CD8-positive, alpha-beta T cell (primary cell): ENCODE measurements at places on chromosomes 1 and 21.

DNA sequence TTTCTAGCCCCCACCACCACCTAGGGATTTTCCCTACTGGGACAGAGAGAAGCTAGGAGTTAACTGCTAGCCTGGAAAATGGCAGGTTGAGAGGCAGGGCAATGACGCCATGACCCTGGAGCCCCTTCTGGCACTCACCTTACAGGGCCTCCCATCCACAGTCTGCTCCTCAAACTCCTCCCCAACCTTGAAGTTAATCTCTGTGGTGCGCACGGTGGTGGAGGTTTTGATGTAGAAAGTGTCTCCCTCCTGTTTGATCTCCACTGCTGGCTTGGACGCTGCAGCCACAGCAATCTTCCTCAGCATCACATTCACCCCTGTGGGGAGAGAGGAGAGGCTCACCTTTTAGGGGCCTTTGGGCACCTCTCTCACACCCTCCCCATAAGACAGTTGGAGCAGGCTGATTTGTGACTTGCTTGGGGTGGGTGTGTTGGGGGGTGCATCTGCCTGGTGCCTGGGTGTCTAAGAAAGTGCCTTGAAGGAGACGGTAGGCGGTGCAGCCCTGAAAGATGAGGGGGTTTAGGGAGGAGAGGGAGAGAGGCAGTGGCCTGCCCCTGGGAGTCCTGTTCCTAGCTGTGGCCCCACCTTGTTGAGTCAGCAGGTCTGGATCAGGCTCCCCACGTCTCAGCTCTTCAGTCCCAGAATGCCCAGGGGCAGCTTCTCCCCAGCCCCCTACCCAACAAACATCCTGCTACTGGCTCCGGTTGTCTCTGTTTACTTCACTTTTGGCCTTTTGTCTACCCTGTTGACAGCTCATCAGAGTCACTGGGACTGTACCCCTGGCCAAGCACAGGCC, 4.4 kb downstream of the CRABP2 start:
- DNase-seq = no peak

DNA sequence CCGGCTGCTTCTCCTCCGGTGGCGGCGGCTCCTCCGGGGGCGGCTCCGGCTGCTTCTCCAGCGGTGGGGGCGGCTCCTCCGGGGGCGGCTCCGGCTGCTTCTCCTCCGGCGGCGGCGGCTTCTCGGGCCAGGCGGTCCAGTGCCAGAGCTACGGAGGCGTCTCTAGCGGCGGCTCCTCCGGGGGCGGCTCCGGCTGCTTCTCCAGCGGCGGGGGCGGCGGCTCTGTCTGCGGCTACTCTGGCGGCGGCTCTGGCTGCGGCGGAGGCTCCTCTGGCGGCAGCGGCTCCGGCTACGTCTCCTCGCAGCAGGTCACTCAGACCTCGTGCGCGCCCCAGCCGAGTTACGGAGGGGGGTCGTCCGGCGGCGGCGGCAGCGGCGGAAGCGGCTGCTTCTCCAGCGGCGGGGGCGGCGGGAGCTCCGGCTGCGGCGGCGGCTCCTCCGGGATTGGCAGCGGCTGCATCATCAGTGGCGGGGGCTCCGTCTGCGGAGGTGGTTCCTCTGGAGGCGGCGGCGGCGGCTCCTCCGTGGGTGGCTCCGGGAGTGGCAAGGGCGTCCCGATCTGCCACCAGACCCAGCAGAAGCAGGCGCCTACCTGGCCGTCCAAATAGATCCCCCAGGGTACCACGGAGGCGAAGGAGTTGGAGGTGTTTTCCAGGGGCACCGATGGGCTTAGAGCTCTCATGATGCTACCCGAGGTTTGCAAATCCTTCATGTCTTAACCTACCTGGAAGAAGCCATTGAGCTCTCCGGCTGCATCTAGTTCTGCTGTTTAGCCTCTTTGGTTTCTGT, 2.0 kb downstream of the LORICRIN start:
- DNase-seq = peak; percentile 33

DNA sequence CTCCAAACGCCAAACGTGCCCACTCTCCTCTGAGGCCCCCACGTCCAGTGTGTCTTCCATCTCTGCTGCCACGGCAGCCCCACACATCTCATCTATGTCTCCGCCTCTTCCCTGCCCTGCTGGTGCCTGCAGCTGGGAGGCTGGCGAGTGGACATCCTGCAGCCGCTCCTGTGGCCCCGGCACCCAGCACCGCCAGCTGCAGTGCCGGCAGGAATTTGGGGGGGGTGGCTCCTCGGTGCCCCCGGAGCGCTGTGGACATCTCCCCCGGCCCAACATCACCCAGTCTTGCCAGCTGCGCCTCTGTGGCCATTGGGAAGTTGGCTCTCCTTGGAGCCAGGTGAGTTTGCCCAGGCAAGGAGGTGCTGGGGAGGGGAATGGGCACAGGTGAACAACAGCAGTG, 8.6 kb downstream of the ADAMTSL4 start:
- DNase-seq = no peak

- DNase-seq = no peak
These were observed 1.4 kb upstream of the HEYL start for GRCh38 chr1:39640861-39641260.

GRCh38 chr1:154155251-154155650, 378 bp upstream of the NUP210L start:
- DNase-seq = no peak

- DNase-seq = no peak
These were observed 10.2 kb downstream of the RHOC start for GRCh38 chr1:112696578-112697314.

DNA sequence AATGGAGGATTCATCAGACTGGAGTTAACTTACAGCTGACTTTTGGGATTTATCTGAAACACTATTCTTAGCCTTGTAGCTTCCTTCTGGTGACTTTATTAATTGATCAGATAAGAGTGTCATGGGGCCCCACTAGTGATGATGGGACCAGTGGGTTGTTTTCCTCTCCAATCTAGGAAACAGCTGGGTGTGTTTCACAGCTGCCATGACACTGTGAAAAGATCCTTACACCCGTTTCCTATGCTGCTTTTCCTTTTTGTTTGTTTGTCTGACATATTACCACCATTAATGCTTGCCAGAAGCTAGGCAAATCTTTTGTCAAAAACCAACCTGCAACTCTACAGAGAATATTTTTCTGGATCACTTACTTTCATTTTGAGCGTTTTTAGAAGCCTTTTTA, 86.2 kb downstream of the ZBTB18 start:
- no peak for DNase-seq
